ENCODE measurements at places on chromosomes 7 and 10.

DNA sequence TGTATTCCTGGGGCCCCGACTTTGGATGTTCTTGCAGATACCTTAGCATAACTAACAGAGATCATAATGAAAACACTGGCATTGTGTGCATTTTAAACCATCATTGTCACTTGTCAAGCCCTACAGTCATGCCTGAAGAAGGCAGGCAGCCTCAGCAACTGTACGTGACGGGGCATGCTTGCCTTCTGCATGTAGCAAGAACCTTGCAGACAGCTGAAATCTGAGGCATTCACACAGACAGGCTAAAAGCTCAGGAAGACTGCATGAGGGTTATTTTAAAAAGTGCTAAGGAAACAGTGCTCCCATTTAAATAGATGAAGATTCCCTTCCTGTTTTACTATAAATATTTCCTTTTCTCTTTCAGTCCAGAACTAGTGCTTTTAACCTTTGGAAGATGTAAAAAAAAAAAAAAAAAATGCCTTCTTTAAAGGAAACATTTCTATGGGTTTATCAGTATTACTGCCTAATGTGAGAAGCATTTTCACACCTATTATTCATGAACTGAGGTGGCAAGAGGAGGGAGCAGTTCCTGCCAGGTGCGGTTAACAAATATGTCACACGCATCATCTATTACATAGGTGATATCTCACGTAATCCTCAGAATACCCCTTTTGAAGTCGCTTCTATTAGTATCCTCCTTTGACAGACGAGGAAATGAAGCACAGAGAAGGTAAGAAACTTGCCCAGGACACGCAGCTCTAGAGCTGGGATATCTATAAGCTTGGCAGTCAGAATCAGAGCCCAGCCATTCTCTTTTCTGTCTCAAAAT is 88.1 kb downstream of the PRKCQ start:
- DNase-seq = no peak

- no peak for DNase-seq
These were observed 167.7 kb upstream of the INHBA start for GRCh38 chr7:41870461-41871138.

GRCh38 chr7:148973256-148973655 is 55.0 kb downstream of the PDIA4 start:
- no peak for DNase-seq

DNA sequence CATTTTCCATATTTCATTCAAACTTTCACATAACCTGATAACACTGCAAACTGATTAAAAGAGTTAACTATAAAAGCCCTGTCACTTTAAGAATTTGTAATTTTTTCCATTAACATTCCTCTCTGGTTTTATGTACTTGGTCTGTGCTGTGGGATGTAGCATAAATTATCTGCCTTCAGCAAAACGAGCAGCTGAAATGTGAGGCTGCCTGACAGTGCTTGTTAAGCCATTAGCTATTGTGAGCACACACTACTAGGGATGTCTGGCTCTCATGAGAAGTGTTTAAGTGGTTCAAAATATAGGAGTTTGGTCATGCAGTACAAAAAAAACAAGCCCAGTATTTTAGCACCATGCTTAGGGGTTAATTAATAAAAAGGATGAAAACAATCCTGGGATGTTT is 63.0 kb downstream of the HOXA1 start:
- DNase-seq = no peak

DNA sequence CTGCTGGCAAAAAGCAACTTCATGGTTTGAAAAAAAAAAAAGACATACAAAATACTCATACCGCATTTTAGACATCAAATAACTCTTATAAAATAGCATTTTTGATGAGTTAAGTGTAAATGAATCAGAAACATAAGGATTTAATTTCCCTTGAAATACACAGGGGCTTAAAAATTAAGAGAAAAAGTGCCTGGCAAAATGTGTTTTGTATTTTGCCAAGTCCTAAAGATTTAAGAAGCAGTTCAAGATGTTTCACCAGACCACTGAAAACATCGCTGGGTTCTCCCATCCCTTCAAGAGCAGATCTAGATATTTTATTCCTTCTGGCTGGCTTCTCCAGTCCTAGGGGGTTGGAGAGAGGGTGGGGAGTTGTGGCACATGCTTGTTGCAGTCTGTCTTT is 396.4 kb downstream of the INHBA start:
- no peak for DNase-seq

DNA sequence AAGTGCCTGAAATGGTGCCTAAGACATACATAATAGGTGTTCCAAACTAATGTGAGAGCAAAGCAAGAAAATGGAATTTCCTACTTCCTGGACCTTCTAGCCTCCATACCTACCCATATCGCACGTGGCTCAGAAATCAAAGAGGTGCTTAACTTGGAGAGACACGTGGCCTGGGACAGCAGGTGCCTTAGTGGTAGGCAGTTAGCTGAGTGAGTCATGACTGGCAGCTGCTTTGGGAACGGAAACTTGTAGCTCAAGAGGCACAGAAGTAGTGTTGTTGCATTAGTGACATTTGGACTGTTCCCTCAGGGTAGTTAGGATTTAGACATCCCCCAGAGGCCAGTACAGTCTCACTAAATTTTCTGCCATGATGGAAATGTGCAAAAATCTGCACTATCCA is 12.0 kb upstream of the BMPER start:
- DNase-seq = no peak

Data from HL-60 (cell line).